ENCODE measurements at places on chromosomes 7 and 10.

DNA sequence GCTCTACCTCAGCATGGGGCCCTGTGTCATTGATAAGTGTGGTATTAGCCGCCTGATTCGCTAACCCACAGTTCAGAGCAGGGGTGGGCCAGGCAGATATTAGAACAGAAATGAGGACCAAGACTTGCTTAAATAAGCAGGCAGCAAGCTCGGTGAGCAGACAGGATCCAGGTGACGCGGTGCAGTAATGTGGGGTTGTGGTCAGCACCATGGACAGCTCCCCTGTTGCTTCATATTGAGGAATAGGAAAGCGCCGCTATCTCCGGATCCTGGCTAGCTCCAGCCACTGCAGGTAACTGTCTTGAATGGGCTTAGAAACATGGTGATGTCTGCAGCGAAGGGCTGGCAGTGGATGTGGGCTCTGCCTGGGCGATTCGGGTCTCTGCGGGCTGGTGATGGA, 51.3 kb upstream of the GPR26 start:
- DNase-seq = no peak

GRCh38 chr10:30284865-30285594, 64.0 kb downstream of the MTPAP start:
- DNase-seq = no peak

DNA sequence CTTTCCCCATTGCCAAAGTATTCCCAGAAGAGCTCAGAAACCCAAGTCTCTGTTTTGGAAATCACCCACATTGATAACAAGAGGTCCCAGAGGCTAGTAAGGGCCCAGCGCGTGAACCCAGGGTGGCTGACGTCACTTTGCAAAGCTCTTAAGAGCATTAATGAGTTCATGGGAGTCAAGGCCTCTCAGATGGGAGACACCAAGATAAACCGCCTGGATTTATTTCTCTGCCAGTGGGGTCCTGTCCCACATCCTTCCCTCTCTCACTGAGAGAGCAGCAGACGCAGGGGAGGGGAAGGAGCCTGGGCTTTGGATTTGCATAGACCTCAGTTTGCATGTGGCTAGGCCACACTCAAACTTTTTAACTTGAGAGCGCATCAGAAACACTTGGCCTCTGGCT, 184.8 kb upstream of the PDE1C start:
- no peak for DNase-seq

- no peak for DNase-seq
Observed at GRCh38 chr7:77458786-77459185, 42.6 kb upstream of the GSAP start.

DNA sequence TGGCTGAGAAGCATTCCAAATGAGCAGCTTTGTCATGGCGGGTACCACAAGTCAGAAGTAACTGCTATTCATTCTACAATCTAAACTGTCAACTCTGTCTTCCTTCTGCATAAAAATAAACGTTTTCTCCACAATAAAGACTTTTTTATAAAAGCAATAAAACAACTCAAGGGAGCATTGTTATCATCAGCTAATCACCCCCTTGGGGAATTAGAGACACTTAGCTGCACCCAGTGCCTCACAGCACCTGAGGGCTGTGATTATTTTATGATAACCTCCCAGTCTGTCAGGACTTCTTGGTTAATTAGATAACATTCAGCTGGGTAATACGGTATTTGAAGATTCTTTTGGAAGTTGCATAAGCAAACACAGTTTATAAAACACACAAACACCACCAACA, 155.6 kb downstream of the PPP1R3A start:
- DNase-seq = no peak

GRCh38 chr10:8006274-8006999, 48.1 kb upstream of the GATA3 start:
- no peak for DNase-seq

GRCh38 chr10:124529661-124530214, 68.1 kb downstream of the LHPP start:
- no peak for DNase-seq

DNA sequence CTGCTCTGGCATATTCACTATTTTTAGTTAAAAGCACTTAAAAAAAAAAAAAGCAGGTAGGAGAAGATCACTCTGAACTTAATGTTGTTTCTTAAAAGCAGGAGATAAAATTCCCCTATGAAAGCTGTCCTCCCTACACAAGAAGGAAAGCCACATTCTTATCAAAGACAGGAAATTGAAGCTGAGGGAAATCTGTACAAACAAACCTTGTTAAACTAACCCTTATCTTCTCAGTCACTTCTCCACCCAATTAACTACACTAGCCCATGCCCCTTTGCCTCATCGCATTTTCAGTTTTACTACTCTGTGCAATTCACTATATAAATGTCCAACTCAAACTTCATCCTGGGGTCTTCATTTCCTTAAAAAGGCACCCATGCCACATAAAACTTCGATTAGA, 2.7 kb upstream of the CDCA7L start:
- DNase-seq = no peak

DNA sequence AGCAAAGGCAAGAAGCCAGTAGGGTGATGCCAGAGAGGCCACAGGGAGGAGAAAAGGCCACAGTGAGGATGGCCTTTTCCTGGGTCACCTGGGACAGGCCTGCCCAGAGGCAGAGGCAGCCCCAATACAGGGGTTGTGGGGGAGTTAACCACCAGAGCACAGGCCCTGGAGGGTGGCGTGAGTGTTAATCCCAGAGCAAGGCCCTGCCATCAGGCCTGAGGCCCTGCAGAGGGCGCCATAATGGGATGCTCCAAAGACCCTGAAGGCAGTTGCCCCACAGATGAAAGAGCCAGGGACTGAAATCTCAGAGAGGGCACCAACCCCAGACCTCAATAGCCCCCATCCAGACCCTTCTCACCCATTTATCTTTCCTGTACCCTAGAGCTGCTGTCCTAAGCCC, 23.9 kb downstream of the SLC13A4 start:
- no peak for DNase-seq

GRCh38 chr7:80445351-80445750, 66.5 kb downstream of the GNAT3 start:
- DNase-seq = no peak

DNA sequence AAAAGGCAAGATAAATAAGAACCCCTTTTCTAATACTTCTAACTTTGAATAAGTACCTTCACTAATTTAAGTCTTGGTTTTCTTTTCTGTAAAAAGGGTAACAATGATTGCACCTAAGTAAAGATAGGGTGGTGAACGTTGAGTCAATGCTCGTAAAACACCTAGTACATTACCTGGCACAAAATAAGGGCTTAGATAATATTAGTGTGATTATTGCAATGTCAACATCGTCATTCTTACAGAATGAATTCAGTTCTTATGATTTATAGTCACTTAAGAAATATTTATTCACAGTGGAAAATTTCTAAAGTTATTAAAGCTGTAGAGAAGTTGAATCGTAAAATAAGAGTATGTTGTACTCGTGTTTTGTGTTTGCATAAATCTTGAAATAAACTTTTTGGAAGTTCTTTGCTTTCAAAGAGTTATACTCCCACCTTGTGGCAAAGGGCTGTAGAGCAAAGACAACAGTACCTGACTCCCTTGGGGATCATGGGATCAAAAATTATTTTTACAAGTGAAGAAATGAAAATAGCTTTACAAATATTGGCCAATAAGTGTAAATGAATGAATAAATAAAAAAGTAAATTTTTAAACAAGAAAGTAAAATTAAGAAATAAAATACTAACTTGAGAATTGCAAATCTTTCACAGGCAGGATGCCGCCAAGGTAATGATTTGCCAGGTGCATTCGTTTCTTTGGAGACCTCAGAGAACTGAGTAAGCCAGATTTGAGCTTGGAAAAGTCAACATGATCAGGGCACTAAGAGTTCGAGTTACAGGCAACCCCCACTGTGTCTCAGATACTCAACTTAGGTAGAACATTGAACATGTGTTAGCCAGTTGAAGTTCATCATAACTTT, 285.8 kb upstream of the CACNA2D1 start:
- no peak for DNase-seq

DNA sequence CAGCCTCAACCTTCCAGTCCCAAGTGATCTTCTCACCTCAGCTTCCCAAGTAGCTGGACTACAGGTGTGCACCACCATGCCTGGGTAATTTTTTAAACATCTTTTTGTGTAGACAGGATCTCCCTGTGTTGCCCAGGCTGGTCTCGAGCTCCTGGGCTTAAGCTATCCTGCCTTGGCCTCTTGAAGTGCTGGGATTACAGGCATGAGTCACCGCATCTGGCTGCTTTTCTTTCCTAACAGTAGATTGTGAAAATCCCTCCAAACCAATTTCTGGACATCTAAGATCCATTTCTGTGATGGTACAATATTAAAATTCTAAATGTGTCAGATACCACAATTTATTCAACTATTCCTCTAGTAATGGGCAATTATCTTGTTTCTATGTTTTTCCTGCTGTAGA, 38.7 kb downstream of the RAB18 start:
- DNase-seq = no peak

DNA sequence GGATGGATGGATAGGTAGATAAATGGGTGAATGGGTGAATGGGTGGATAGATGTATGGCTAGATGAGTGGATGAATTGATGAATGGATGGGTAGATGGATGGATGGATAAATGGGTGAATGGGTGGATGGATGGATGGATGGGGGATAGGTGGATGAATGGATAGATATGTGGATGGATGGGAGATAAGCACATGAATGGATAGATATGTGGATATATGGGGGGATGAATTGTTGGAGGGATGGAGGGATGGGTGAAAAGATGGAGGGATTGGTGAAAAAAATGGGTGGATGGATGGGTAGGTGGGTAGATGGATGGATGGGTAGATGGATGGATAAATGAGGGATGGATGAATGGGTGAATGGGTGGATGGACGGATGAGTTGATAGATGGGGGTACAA, 196.4 kb downstream of the FRMD4A start:
- no peak for DNase-seq

DNA sequence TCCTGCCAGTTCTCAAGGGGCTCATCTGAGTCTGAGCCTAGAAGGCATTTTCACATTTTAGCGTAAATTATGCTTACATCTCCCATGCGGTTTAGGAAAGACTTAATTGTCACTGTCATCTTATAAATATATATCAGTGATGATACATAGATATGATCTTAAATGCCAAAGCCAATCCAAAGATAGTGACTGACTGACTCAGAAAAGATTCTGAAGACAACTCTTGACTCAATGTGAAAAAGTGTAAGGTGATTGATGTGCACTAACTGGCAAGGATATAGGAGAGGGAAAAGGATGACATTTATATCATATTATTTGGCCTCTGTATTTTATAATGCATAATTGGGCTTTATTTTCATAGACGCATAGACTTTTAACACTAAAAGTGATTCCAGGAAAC, 84.9 kb upstream of the LRRN3 start:
- DNase-seq = no peak

- no peak for DNase-seq
Observed at GRCh38 chr10:7529638-7530037, 118.8 kb upstream of the SFMBT2 start.

DNA sequence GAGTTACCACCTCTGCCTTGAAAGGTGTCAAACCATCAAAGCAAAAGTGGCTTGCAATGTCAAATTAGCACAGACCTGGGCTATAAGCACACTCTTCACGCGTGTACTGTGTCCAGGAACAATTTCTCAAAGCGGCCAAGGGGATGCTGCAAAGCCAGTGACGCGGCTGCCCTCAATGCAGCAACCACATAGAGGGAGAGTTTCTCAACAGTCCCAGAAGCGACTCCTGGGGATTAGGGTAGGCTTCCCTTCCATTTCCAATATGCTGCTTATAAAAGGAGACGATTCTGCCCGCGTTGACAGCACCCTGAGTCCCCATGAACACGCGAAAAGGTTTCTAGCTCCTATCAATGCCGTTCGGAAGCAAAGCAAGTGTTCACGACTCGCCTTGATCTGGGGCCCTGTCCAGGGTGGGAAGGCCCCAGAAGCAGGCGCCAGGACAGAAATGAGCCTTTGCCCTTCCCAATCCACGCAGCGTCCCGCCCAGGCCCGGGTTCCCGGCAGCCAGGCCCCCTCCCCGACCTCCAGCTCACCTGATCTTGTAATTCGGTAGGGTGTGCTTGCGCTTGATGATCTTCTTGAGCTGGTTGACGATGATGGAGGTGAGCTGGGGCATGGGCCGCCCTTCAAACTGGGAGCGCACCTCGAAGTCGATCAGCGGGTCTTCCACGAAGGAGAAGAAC, 1.3 kb downstream of the PDZD8 start:
- no peak for DNase-seq

DNA sequence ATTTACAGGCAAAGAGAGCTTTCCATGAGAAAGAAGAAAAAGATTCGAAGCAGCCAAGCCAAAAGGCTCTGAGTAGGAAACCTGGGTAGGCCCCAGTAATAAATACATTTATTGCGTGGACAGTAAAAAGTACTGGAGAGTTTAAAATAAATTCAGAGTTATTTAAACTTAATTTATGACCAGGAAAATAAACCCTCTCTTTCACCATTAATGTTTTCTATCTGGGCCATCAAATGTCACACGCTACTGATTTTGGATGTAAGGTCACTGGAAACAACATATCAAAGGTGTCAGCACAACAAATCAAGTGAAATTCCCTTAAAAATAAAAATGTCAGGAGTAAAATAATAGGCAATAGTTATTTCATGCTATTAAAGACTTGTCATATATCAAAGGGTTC, 264.0 kb downstream of the SKAP2 start:
- no peak for DNase-seq

DNA sequence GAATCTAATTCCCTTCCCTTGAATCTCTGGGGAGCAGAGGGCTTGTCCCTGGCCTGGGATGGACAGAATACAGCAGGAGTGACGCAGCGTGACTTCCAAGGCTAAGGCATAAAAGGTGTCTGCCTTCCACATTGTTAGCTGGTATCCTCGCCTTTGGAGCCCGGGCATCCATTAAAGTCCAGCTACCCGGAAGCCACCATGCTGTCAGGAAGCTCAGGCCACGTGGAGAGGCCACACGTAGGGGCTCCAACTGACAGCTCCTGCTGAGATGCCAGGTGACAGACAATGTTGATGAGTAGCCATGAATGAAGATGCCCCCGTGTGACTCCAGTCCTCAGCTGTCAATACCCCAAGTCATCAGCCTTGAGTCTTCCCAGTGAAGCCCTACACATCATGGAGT, 99.9 kb downstream of the OAT start:
- no peak for DNase-seq

GRCh38 chr7:106609416-106609815, 51.5 kb downstream of the CCDC71L start:
- DNase-seq = no peak

DNA sequence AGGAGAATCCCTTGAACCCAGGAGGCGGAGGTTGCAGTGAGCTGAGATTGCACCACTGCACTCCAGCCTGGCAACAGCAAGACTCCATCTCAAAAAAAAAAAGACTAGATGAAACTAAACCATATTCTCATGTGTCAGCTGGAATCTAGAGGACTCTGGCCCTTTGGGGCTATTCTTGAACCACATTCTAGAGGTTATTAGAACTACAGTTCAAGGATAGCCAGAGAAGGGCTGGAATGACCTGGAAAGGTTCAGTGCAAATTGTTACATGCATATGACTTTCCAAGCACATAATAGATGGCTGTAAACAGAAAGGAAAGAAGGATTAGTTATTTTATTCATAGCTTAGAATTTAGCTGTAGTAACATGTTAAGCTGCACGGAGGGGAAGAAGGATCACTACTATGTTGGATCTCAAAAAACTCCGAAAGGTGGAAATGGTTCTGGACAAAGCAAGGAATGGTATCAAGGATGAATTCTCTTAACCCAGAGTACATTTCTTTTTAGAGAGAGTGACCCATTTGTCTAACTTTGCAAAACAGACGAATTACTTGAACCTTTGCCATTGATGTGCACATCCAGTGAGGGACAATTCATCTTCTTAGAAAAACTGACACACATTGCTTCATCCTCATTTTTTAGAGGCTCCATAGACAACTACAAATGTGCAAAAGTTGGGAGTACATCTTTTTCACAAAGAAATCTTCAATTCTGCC, 124.0 kb upstream of the SAMD8 start:
- no peak for DNase-seq

All from stimulated activated CD4-positive, alpha-beta T cell treated with anti-CD3 and anti-CD28 coated beads, Interleukin-1b, Interleukin-23, amount 100 ng/mL, for 1 hour (primary cell).